Transverse colon (tissue), 4 donors: ENCODE measurements at places on chromosomes 16 and 17.

DNA sequence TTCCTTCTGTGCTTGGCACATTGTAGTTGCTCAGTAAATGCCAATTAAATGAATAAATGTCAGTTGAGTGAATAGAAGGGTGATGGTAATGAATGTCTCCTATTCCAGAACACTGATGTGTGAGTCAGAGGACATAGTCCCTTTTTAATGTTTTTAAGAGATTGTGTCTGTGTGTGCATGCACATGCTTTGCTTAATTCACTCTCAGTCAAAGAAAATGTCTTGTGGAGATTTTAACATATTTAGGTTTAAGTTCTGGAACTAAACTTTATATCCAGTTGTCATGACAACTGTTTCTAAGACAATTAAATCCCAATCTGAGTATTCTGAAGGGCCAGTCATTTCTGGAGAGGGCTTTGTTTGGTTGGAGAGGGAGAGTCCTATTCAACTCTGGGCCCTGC is 255.3 kb upstream of the CDH11 start:
- H3K36me3 ChIP-seq, result no peaks in the 10 kb centered on the region
- H3K4me1 ChIP-seq, result no peaks in the 10 kb centered on the region
- no peak for DNase-seq
- no peak overlapping the region for H3K4me3 ChIP-seq
- no peak overlapping the region for H3K27ac ChIP-seq

GRCh38 chr16:27289669-27290068 is 21.1 kb upstream of the NSMCE1 start:
- H3K27ac ChIP-seq, result no peak overlapping the region
- no peaks in the 10 kb centered on the region for H3K4me1 ChIP-seq
- H3K4me3 ChIP-seq, result no peak overlapping the region
- no peaks in the 10 kb centered on the region for H3K27me3 ChIP-seq

DNA sequence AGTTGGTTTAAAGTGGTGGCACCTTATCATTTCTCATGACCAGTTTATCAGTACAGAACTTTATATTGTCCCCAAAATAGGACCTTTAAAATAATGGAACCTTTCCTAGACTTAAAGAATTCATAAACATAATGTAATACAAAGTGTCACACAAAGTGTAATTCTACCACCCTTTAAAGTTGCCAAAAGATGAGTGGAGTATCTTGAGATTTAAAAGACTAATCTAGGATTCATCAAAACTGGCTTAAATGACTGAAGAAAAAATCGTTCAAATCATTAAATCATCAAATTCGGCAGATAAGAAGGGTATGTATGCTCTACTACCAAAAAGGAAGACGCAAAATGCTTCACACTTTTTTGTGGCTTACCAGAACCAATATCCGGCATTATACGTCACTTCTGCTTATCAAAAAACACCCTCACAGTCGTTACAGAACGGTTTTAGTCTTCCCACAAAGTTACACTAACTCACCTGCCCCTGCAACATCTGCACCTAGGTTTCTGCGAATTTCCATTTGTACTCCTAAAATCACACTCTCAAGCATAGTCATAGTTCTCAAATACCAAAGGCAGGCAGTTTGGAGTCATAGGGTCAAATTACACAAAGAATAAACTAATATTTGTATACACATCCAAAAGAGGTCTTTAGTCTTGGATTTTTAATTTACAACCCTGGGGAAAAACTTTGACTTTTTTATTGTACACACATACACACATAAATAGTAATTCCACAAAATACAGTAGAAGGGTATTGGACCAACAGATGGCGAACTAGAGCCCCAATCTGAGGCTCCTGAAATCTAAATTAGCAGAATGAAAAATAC is 1.4 kb upstream of the KANSL1 start:
- H3K27ac ChIP-seq, result peak overlapping the region; percentile 100
- no peak for DNase-seq
- peaks cover 29% of the 10 kb centered on the region for H3K4me1 ChIP-seq
- H3K27me3 ChIP-seq, result no peaks in the 10 kb centered on the region
- H3K4me3 ChIP-seq, result peak overlapping the region; percentile 99
- H3K36me3 ChIP-seq, result no peaks in the 10 kb centered on the region

DNA sequence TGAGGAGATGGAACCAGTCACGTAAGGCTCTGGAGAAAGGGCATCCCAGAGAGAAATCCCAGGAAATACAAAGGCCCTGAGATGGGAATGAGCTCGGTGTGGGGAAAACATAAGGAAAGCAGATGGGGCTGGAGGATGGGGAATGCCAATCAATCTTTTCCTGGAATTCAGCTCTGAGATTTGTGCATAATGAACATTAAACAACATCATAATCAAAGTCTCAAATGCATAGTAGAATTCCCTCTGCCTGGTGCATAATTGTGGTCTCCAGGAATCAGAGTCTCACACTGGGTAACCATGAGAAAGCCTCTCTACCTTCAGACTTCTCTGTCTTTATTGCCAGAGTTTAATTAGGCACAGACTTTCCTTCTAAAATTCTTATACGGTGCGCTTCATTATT is 30.8 kb downstream of the OTOA start:
- no peak overlapping the region for H3K27ac ChIP-seq
- no peaks in the 10 kb centered on the region for H3K36me3 ChIP-seq
- no peak for DNase-seq
- H3K27me3 ChIP-seq, result no peaks in the 10 kb centered on the region

DNA sequence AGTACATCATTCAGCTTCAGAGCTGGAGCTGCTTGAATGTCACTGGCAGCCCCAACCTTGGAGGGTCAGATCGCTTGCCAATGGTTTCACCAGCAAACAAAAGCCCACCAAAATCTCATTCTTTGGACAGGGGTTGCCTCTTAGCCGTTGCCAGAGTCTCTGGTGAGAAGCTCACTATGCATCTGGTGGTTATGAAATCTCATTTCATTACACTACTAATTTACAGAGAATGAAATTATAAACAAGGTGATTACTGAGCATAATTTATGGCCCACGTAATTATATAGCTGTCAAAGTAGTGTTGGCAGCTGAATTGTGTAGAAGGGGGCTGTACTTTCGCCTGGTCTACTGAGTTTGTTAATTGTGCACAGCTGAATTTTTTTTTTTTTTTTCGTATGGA is 688.9 kb upstream of the KIF2B start:
- no peaks in the 10 kb centered on the region for H3K36me3 ChIP-seq
- H3K4me1 ChIP-seq, result peaks cover 7% of the 10 kb centered on the region
- no peak for DNase-seq
- no peaks in the 10 kb centered on the region for H3K27me3 ChIP-seq
- H3K4me3 ChIP-seq, result no peak overlapping the region

DNA sequence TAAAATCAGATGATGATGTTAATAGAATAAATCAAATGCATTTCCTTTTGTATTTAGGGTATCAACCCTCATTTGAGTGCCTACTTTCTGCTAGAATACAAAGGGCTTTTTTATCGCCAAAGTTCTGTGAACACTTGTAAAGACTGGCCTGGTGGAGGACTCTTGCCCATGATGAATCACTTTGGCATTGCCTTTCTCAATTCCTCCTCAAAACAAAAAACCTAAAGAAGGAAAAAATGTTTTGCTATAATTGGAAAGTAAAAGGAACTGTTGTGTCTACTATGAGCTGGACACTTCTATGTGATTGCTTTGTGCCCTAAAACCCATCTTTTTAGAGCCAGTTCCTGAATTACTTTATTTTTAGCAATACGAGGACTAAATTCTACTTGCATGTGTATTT is 13.0 kb upstream of the DHRS11 start:
- H3K36me3 ChIP-seq, result no peaks in the 10 kb centered on the region
- no peak overlapping the region for H3K4me3 ChIP-seq
- H3K4me1 ChIP-seq, result no peaks in the 10 kb centered on the region
- DNase-seq, result no peak
- no peak overlapping the region for H3K27ac ChIP-seq
- no peaks in the 10 kb centered on the region for H3K27me3 ChIP-seq

GRCh38 chr17:56886288-56886731 is 27.5 kb downstream of the TRIM25 start:
- H3K4me3 ChIP-seq, result no peak overlapping the region
- no peaks in the 10 kb centered on the region for H3K27me3 ChIP-seq
- peaks cover 19% of the 10 kb centered on the region for H3K4me1 ChIP-seq
- peak; percentile 69 for DNase-seq
- peak overlapping the region; percentile 63 for H3K27ac ChIP-seq
- H3K36me3 ChIP-seq, result no peaks in the 10 kb centered on the region

DNA sequence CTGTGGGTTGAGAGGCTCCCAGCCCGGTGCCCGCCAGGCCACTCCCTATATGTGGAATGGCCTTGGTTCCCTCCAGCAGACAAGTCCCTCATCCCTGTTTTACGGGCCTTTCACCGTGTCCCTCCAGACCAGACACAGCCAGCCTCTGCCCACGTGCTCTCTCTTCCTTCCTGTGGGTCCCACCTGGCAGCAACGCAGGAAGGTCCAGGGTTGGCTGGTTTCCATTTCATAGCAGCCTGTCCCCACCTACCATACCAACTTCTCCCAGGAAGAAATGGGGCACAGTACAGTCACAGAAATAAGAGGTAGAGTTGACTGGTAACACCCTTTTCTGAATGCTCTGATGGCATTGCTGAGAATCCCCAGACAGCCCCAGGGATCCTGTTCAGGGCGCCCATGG is 34.9 kb downstream of the PLD6 start:
- H3K4me3 ChIP-seq, result no peak overlapping the region
- H3K4me1 ChIP-seq, result no peaks in the 10 kb centered on the region
- DNase-seq, result no peak
- H3K27ac ChIP-seq, result no peak overlapping the region
- H3K27me3 ChIP-seq, result no peaks in the 10 kb centered on the region

GRCh38 chr16:14491861-14492529 is 138.1 kb downstream of the PARN start:
- DNase-seq, result no peak
- H3K4me1 ChIP-seq, result peaks cover 14% of the 10 kb centered on the region
- no peaks in the 10 kb centered on the region for H3K27me3 ChIP-seq
- no peak overlapping the region for H3K4me3 ChIP-seq
- H3K36me3 ChIP-seq, result no peaks in the 10 kb centered on the region
- no peak overlapping the region for H3K27ac ChIP-seq

DNA sequence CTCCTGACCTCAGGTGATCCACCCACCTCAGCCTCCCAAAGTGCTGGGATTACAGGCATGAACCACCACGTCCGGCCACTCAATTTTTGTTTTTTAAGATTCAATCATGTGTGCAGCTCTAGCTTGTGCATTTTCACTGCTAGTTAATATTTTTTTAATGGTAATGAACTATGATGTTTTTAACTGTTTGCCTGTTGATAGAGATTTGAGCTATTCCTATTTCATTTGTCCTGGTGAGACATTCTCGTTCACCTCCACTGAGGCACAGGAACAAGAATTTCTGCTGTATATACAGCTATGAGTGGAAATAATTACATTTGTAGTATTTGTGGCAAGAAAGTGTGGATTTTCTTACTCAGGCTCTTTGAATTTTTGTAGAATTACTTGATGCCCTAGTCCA is 137.7 kb upstream of the MYOCD start:
- H3K27me3 ChIP-seq, result no peaks in the 10 kb centered on the region
- no peak for DNase-seq
- peaks cover 4% of the 10 kb centered on the region for H3K4me1 ChIP-seq
- H3K4me3 ChIP-seq, result no peak overlapping the region
- H3K27ac ChIP-seq, result no peak overlapping the region

- no peaks in the 10 kb centered on the region for H3K36me3 ChIP-seq
- DNase-seq, result no peak
- H3K27me3 ChIP-seq, result no peaks in the 10 kb centered on the region
- no peak overlapping the region for H3K4me3 ChIP-seq
These were observed 11.5 kb downstream of the GSE1 start for GRCh38 chr16:85624646-85625045.

GRCh38 chr17:19390951-19391350 is 4.0 kb upstream of the MFAP4 start:
- H3K36me3 ChIP-seq, result no peaks in the 10 kb centered on the region
- no peaks in the 10 kb centered on the region for H3K27me3 ChIP-seq
- H3K27ac ChIP-seq, result no peak overlapping the region
- DNase-seq, result no peak
- no peak overlapping the region for H3K4me3 ChIP-seq

GRCh38 chr16:31542763-31543162 is 15.1 kb downstream of the AHSP start:
- no peaks in the 10 kb centered on the region for H3K4me1 ChIP-seq
- DNase-seq, result no peak
- H3K27ac ChIP-seq, result no peak overlapping the region
- H3K27me3 ChIP-seq, result peaks cover 21% of the 10 kb centered on the region
- no peak overlapping the region for H3K4me3 ChIP-seq

- no peak overlapping the region for H3K4me3 ChIP-seq
- H3K27me3 ChIP-seq, result no peaks in the 10 kb centered on the region
- peak overlapping the region; percentile 87 for H3K27ac ChIP-seq
These were observed 10.3 kb downstream of the HSPB9 start for GRCh38 chr17:42132941-42133340.

- no peaks in the 10 kb centered on the region for H3K27me3 ChIP-seq
- no peaks in the 10 kb centered on the region for H3K36me3 ChIP-seq
- H3K4me1 ChIP-seq, result no peaks in the 10 kb centered on the region
These were observed 20.1 kb downstream of the HBQ1 start for GRCh38 chr16:200388-200787.

- H3K27me3 ChIP-seq, result no peaks in the 10 kb centered on the region
- no peak for DNase-seq
- H3K36me3 ChIP-seq, result no peaks in the 10 kb centered on the region
- no peak overlapping the region for H3K27ac ChIP-seq
These were observed 391.4 kb downstream of the WWOX start for GRCh38 chr16:78490847-78491246.

DNA sequence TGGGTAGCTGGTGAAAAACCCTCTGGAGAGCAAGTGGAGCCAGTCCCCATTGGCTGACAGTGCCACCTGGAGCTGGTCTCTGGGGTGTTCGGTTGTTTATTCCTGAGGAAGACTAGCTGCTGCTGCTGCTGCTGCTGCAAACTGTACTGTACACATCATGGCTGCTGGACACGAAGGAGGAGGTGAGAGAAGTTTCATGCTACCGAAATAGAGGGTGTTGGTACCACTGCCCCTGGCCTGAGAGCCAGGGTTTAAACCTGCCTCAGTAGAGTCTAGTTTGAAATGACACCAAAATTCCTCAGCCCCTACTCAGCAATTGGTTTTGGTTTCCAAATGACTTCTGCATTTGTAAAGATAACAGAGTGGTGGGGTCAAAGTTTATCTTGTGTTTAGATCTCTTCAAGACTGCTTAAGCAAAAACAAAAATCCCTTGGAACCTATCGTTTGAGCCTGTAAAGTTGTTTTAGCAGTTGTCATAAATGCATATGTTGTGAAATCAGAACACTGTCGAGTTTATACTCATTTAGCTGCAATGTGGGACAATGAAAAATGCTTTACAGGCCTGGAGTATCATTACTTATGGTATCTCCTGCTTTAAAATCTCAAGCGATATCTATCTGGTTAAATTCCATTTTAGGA is 40.8 kb downstream of the CYB5B start:
- H3K4me1 ChIP-seq, result peaks cover 24% of the 10 kb centered on the region
- no peak overlapping the region for H3K4me3 ChIP-seq
- H3K27me3 ChIP-seq, result no peaks in the 10 kb centered on the region

GRCh38 chr16:57349212-57350031 is 9.2 kb upstream of the CCL22 start:
- peak; percentile 32 for DNase-seq
- H3K27me3 ChIP-seq, result peaks cover 4% of the 10 kb centered on the region
- no peak overlapping the region for H3K4me3 ChIP-seq
- H3K36me3 ChIP-seq, result no peaks in the 10 kb centered on the region
- H3K4me1 ChIP-seq, result no peaks in the 10 kb centered on the region
